ENCODE measurements at places on chromosomes 7 and 10. TPM values are rescaled to one million over a fixed set of nuclear protein-coding genes. Genes with fewer than 3 reads are reported as not detected.

TIMM23B gene
- total RNA-seq, result 17.8 TPM

GJC3 gene
- 0.47 TPM for total RNA-seq

PAX4 gene
- not detected for total RNA-seq

PPRC1 gene
- 8.4 TPM for total RNA-seq

EFCAB10 gene
- 3.3 TPM for total RNA-seq

FAM3C gene
- 117 TPM for total RNA-seq

AVL9 gene
- total RNA-seq, result 87.3 TPM

MMP21 gene
- total RNA-seq, result not detected

ECHS1 gene
- total RNA-seq, result 28.2 TPM

NEURL1 gene
- 25.1 TPM for total RNA-seq

C10orf71 gene
- not detected for total RNA-seq

NOM1 gene
- total RNA-seq, result 27.5 TPM

PNLIPRP2 gene
- total RNA-seq, result not detected

OR9A2 gene
- 1.1 TPM for total RNA-seq

TMEM139 gene
- 0.31 TPM for total RNA-seq

CAMK1D gene
- total RNA-seq, result 18.9 TPM

CH25H gene
- 0.78 TPM for total RNA-seq

ARMC3 gene
- 5.1 TPM for total RNA-seq

AKR1C4 gene
- total RNA-seq, result not detected

SPDYE5 gene
- not detected for total RNA-seq

Measured in occipital lobe (tissue), 3 donors.